ENCODE measurements at places on chromosomes 6 and 20.

- no peak for DNase-seq
Observed at GRCh38 chr6:46711491-46711890, 23.7 kb downstream of the PLA2G7 start.

DNA sequence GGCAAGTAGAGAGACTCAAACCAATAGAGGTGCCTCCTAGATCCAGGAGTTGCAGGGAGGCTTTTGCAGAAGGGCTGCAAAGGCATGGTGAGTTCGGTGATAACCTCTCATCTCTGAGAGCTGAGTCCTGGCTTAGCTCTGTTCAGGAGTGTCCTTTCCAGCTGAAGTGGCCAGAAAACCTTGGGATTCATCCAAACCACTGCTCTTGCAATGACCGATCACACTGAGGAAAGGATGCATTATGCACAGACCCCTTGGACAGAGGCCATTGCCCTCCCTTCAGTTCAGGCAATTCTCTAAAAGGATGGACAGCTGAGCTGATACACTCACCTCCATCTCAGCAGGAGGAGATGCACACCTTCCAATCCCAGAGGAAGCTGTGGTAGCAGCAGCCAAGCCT lies 158.8 kb upstream of the ENPP5 start:
- DNase-seq, result no peak

- DNase-seq, result no peak
Observed at GRCh38 chr20:8153281-8153908, 21.3 kb downstream of the PLCB1 start.

DNA sequence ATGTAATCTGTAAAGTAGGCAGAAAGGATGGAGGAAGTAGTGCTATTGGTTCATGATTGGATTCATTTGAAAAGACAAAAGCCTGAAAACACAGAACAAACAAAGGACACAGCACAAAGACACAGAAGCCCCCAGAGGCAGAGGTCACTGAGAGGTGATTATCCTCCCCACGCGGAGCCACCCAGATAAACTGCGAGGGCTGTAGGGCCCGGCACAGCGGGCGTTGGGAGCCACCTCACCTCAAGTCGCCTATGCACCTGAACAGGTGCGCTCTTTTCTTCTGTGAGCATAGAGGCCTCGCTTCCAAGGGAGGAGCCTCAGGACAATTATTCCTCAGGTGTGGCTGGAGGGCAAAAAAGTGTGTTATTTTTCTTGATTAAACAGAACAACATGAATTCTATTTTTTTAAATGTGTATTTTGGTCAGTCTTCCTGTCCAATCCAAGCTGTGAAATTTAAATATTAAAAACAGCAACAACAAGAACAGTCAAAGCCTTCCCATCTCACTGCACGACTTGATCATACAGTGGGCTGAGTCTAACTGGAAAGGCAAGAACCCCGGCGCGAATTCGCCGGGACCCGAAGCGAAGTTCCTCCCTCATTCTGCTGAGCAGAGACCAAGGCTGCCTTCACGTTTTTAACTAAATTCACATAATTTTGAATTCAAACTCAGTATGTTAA lies 205.3 kb downstream of the THBS2 start:
- no peak for DNase-seq

- DNase-seq, result peak; percentile 94
Observed at GRCh38 chr6:2841264-2842138, at the start of gene SERPINB1. TSS of gene SERPINB1 (minus strand) at chr6:2841863. CDS start at chr6:2840586, 1,277 bp downstream.

- no peak for DNase-seq
Observed at GRCh38 chr6:143721642-143722041, 43.9 kb downstream of the PHACTR2 start.

GRCh38 chr6:21594416-21595281 lies 1.1 kb downstream of the SOX4 start:
- DNase-seq, result no peak

- peak; percentile 19 for DNase-seq
Observed at GRCh38 chr6:125764121-125764671, 14.8 kb downstream of the HEY2 start.

- no peak for DNase-seq
Observed at GRCh38 chr20:310645-311044, 13.3 kb downstream of the ZCCHC3 start.

DNA sequence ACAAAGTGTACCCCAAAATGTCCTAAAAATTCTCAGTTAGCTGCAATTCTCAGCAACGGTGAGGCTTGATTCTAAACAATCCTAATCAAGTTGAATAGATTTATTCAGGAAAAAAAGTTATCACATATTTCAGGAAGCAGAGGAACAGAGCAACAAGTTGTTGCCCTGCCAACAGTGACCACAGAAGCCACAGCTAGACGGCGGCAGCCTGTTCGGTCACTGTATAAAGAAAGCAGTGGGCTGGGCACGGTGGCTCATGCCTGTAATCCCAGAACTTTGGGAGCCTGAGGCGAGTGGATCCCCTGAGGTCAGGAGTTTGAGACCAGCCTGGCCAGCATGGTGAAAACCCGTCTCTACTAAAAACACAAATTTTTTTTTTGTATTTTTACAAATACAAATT lies 171.2 kb upstream of the BMP5 start:
- DNase-seq, result peak; percentile 86

DNA sequence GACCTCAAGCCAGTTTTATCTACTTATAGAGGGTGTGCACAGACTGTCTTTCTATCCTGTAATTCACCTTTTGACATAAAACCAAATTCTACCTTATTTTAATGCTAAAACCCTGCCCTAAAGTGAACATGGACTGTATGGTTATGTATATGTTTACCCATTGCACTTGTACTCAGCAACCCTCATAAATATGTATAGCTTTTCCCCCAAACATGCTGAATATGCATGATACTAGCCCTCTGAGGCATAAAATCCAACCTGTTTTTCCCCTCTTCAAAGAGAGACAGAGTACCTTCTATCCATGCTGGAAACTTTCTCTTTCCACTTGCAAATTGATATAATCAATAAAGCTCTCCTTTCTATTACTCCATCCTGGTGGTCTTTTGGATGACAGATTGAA lies 267.9 kb upstream of the BMP2 start:
- no peak for DNase-seq

- DNase-seq, result no peak
Observed at GRCh38 chr6:130426066-130426721, 60.4 kb downstream of the TMEM200A start.

GRCh38 chr6:108669673-108670072 lies 109.0 kb downstream of the FOXO3 start:
- no peak for DNase-seq

DNA sequence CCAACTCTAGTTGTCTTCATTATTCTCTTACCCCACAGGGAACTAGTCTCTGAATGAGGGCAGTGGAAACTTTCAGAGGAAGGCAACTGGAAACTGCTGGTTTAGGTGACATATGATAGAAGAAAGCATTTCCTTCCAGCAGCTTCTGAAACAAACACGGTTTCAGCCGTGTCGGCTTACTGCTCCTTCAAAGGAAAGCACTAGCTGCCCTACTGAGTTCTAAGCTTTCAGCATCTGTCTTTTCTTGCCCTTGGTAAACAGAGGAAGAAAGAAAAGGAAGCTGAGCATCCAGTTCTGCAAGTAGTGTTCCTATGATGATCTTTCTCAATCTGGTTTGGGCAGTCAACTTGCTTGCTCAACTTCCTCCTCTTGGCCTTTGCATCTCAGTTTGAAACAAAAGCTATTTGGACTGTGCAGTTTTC lies 117.5 kb upstream of the CEP85L start:
- DNase-seq, result no peak

GRCh38 chr6:134596191-134596590 lies 278.3 kb upstream of the SGK1 start:
- no peak for DNase-seq

- DNase-seq, result no peak
Observed at GRCh38 chr6:141552463-141552862, 580.3 kb upstream of the GJE1 start.

GRCh38 chr6:77298283-77298682 lies 165.0 kb downstream of the HTR1B start:
- no peak for DNase-seq

DNA sequence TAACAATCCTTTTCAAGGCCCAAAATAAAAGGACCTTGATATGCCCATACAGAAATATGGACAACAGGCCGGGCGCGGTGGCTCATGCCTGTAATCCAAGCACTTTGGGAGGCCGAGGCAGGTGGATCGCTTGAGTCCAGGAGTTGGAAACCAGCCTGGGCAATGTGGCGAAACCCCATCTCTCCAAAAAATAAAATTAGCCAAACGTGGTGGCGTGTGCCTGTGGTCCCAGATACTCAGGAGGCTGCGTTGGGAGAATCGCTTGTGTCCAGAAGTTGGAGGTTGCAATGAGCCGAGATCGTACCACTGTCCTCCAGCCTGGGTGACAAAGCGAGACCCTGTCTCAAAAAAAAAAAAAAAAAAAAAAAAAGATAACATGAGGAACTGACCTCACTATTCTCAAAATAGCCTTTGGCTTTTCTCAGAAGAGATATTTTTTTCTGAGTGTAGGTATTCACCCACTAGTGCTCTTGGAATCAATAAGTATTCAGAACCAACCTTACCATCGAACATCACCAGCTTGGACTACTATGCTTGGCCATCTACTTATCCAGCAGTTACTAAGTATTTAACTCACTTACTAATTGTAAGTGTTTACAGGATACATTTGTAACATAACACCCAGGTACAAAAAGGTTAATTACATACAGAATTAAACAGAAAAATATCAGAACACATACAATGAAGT lies 99.2 kb downstream of the OR2B2 start:
- DNase-seq, result peak; percentile 89

DNA sequence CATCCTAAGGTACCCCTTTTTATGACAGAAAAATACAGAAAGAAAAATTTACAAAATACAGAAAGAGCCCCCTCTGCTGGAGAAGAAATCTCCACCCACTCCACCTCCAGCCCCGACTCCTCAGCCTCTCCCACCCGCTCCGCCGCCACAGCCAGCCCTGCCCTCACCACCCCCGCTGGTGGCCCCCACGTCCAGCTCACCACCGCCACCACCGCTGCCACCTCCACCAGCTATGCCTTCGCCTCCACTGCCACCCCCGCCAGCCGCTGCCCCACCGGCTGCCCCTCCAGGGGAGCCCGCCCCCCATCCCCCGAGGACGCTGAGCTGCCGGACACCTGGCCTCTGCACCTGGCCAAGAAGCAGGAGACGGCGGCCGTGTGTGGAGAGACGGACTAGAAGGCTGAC lies 17.7 kb downstream of the WFDC2 start:
- DNase-seq, result peak; percentile 19

- DNase-seq, result no peak
Observed at GRCh38 chr6:105875974-105876640, 210.0 kb upstream of the PRDM1 start.

GRCh38 chr20:15951658-15952057 lies 621.6 kb downstream of the KIF16B start:
- DNase-seq, result peak; percentile 68

- DNase-seq, result peak; percentile 44
Observed at GRCh38 chr6:18148304-18149025, 6.4 kb downstream of the TPMT start.

- peak; percentile 65 for DNase-seq
Observed at GRCh38 chr6:158706369-158706982, 56.6 kb downstream of the SYTL3 start.

GRCh38 chr6:127290391-127291265 lies 24.0 kb downstream of the RNF146 start:
- DNase-seq, result no peak

DNA sequence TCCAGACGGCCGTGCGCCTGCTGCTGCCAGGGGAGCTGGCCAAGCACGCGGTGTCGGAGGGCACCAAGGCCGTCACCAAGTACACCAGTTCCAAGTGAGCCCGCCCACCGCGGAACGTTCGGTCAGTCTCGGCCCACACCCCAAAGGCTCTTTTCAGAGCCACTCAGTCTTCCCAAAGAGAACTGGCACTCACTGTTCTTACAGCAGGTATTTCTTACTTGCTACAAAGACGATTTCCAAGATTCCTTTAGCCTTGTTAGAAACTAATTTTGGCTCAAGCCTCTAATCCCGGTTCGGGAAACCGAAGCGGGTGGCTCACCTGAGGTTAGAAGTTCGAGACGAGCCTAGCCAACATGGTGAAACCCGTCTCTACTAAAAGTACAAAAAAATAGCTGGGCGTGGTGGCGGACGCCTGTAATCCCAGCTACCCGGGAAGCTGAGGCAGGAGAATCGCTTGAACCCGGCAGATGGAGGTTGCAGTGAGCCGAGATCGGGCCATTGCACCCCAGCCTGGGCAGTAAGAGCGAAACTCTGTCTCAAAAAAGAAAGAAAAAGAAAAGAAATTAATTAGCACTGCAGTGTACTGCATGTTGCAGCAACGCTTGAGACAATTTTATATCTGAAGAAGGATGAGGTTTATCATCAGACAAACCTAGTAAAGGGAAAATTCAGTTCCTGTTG lies 73.1 kb downstream of the OR2B2 start:
- DNase-seq, result peak; percentile 74

- no peak for DNase-seq
Observed at GRCh38 chr6:149686230-149686629, 31.7 kb downstream of the LATS1 start.

GRCh38 chr6:11426571-11426970 lies 111.0 kb upstream of the TMEM170B start:
- DNase-seq, result no peak

DNA sequence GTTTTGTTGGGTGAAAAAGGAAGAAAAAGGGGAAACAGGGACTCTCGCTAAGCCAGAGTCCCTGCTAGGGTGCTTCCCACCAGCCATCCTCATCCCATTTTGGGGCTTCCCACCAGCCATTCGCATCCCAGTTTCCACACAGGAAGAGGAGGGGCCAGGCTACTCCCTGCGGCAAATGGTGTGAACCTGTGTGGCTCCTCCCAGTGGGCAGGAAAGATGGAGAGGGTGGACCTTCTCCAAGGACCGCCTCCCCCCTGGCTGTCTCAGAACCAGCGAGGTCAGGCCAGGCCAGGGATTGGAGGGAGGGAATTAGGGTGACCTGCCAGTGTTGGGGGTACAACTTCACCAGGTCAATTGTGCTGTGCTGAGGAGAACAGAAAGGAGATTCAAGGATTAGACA lies 326.9 kb downstream of the PACRG start:
- DNase-seq, result no peak

DNA sequence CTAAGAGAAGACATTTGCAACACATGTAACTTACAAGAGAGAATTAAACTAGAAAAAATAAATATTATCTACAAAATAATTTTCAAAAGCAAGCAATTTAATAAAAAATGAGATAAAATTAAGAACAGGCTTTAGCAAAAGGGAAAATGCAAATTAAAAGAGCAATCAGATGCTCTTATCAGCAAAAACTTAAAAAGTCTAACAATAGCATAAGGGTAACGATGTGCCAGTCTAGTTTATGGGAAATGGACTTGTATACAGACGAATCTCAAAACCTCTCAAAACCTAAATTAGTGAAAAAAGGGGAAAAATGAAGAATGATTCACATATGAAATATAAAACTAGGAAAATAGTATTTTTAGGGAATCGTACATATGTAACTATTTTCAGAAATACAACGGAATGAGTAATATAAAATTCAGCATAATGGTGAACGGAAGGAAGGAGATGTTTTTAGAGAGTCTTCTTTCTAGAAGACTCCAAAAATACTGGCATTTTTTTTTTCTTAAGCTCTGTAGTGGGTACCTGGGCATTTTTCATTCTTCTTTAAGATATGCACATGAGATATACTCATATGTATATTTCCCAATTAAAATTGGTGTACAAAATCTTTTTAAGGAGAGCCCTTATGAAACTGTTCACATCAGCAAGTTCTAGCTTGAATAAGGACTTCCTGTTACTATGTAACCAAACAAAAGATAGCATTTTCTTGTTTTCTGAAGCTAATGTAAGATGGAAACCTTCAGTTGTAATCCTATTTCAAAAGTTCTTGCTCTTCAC lies 927 bp upstream of the MANEA start:
- peak; percentile 82 for DNase-seq

GRCh38 chr20:59561614-59562277 lies 42.6 kb upstream of the PHACTR3 start:
- no peak for DNase-seq

GRCh38 chr20:22339091-22339881 lies 245.1 kb downstream of the FOXA2 start:
- DNase-seq, result peak; percentile 91

GRCh38 chr6:30883685-30884520 lies at the start of gene DDR1:
TSS of gene DDR1 (plus strand) at chr6:30884519. CDS start at chr6:30888730, 4,211 bp downstream.
- peak; percentile 31 for DNase-seq

Data from OCI-M1 (cell line).